ENCODE measurements at places on chromosomes 2 and 18.

DNA sequence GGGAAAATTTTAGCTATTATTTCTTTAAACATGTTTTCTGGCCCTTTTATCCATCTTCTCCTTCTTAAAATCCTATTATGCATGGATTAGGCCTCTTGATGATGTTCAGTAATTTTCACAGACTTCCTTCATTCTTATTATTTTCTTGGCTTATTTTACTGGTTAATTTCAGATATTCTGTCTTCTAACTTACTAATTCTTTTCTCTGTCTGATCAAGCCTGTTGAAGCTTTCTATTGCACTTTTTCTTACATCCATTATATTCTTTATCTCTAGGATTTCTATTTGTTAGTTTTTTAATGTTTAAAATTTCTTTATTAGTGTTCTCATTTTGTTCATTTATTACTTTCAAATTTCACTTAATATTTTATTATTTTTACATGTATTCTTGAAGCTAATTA is 105.3 kb upstream of the GALNT13 start:
- no peak overlapping the region for H3K27ac ChIP-seq
- no peaks in the 10 kb centered on the region for H3K27me3 ChIP-seq
- H3K36me3 ChIP-seq, result no peaks in the 10 kb centered on the region
- no peak for DNase-seq
- H3K4me1 ChIP-seq, result no peaks in the 10 kb centered on the region

- H3K27me3 ChIP-seq, result no peaks in the 10 kb centered on the region
- H3K27ac ChIP-seq, result no peak overlapping the region
- H3K4me3 ChIP-seq, result no peak overlapping the region
Observed at GRCh38 chr2:112688086-112688880, 32.5 kb upstream of the NT5DC4 start.

DNA sequence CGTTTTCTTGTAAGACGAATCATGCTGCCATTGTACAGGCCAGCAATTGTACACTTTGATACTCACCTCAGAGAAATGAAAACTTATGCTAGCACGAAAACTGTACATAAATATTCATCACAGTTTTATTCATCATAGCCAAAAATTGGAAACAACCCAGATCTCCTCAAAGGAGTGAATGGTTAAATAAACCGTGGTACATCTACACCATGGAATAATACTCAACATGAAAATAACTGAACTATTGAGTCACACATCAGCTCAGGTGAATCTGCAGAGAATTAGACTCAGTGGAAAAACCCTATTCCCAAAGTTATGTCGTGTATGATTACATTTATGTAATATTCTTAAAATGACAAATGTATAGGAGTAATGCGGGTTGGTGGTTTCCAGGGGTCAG is 251.0 kb upstream of the HDAC4 start:
- no peaks in the 10 kb centered on the region for H3K36me3 ChIP-seq
- no peak overlapping the region for H3K27ac ChIP-seq
- no peak overlapping the region for H3K4me3 ChIP-seq
- H3K4me1 ChIP-seq, result no peaks in the 10 kb centered on the region
- no peak for DNase-seq

DNA sequence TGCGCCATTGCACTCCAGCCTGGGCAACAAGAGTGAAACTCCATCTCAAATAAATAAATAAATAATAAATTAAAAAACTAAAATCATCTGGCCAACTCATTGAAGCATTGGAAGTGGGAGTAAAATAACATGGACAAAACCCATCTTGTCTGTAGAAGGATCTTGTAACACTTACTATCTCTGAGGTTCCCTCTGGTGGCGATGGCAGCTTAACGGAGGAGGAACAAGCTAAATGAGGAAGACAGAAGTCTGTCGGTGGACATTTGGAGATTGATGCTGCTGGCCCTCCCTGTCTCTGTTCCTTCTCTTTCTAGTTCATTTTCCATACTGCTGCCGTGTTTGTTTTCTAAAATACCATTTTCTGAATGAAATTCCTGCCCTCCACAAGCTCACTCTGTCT is 43.4 kb downstream of the ZCCHC2 start:
- no peak for DNase-seq
- no peak overlapping the region for H3K4me3 ChIP-seq
- H3K36me3 ChIP-seq, result peaks cover 99% of the 10 kb centered on the region
- H3K4me1 ChIP-seq, result no peaks in the 10 kb centered on the region
- H3K27me3 ChIP-seq, result no peaks in the 10 kb centered on the region

- H3K36me3 ChIP-seq, result no peaks in the 10 kb centered on the region
- H3K27me3 ChIP-seq, result no peaks in the 10 kb centered on the region
- H3K4me1 ChIP-seq, result no peaks in the 10 kb centered on the region
- DNase-seq, result no peak
- no peak overlapping the region for H3K4me3 ChIP-seq
Observed at GRCh38 chr18:63111671-63112402, 207.7 kb downstream of the BCL2 start.

GRCh38 chr2:98899041-98899702 is 36.9 kb downstream of the CRACDL start:
- no peaks in the 10 kb centered on the region for H3K36me3 ChIP-seq

GRCh38 chr2:34936089-34936488 is 1337.0 kb upstream of the FAM98A start:
- no peak for DNase-seq
- no peak overlapping the region for H3K4me3 ChIP-seq
- H3K4me1 ChIP-seq, result no peaks in the 10 kb centered on the region
- H3K36me3 ChIP-seq, result no peaks in the 10 kb centered on the region

- peaks cover 40% of the 10 kb centered on the region for H3K36me3 ChIP-seq
- H3K27ac ChIP-seq, result peak overlapping the region; percentile 89
- peaks cover 80% of the 10 kb centered on the region for H3K4me1 ChIP-seq
- peaks cover 27% of the 10 kb centered on the region for H3K27me3 ChIP-seq
Observed at GRCh38 chr2:111122631-111123421, 2.1 kb downstream of the BCL2L11 start.

DNA sequence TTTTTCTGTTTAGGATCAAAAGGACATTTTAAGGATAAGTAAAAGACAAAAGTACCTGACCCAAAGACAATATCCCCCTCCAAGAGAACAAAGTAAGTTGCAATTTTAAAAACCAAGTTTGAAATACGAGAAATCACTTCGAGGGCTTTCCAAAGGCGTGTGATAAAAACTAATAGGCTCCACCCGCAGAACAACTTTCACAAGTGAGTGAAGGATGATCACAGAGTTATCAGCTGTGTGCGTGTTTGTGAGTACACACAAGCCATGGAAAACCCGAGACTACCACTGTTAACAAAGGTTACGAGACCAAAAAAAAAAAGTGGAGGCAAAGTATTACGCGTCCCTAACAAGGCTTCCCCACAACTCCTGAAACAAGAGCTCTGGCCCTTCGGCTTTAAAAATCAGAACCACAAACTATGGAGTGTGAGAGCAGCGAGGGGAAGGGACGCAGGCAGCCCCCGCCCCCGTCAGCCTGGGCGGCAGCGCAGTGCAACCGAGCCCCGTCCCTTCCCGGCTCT is 719 bp downstream of the SMAD2 start:
- H3K4me3 ChIP-seq, result peak overlapping the region; percentile 89
- no peak for DNase-seq
- H3K27me3 ChIP-seq, result no peaks in the 10 kb centered on the region

GRCh38 chr2:231820786-231821303 is 34.6 kb downstream of the COPS7B start:
- H3K4me1 ChIP-seq, result no peaks in the 10 kb centered on the region
- H3K27me3 ChIP-seq, result no peaks in the 10 kb centered on the region
- no peak overlapping the region for H3K4me3 ChIP-seq
- H3K36me3 ChIP-seq, result no peaks in the 10 kb centered on the region

GRCh38 chr18:57542812-57543427 is 43.6 kb downstream of the FECH start:
- no peaks in the 10 kb centered on the region for H3K27me3 ChIP-seq
- no peak overlapping the region for H3K4me3 ChIP-seq
- DNase-seq, result no peak
- no peaks in the 10 kb centered on the region for H3K36me3 ChIP-seq
- no peaks in the 10 kb centered on the region for H3K4me1 ChIP-seq
